ENCODE measurements at places on chromosomes 6 and 20. TPM values are rescaled to one million over a fixed set of nuclear protein-coding genes. Genes with fewer than 3 reads are reported as not detected.

The TRAPPC3L gene
- not detected for total RNA-seq

The PHACTR3 gene
- 5.2 TPM for total RNA-seq

The DTD1 gene
- 37.8 TPM for total RNA-seq

The CASS4 gene
- total RNA-seq: 1.8 TPM

The TNFRSF21 gene
- total RNA-seq: 80.1 TPM

The BCAS4 gene
- 10.2 TPM for total RNA-seq

The GSTA2 gene
- not detected for total RNA-seq
